ENCODE measurements at places on chromosomes 3 and 15.

DNA sequence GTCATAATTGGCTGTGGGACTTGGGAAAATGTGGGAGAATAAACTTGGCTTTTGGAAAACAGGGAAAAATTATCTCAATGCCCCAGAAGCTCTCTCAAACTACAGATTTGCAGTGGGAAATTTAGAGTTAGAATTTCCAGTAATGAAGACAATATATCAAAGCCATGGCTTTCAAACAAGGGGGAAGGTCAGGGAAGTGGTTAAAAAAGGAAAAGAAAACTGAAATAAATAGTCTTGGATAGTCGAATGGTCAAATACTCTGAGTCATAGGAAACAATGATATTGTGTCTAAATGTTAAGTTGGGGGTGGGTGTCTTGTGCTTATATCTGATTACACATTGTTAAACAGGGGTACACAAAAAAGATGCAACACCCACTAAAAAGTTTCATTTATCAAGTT, 272.4 kb upstream of the COL8A1 start:
- DNase-seq = no peak

DNA sequence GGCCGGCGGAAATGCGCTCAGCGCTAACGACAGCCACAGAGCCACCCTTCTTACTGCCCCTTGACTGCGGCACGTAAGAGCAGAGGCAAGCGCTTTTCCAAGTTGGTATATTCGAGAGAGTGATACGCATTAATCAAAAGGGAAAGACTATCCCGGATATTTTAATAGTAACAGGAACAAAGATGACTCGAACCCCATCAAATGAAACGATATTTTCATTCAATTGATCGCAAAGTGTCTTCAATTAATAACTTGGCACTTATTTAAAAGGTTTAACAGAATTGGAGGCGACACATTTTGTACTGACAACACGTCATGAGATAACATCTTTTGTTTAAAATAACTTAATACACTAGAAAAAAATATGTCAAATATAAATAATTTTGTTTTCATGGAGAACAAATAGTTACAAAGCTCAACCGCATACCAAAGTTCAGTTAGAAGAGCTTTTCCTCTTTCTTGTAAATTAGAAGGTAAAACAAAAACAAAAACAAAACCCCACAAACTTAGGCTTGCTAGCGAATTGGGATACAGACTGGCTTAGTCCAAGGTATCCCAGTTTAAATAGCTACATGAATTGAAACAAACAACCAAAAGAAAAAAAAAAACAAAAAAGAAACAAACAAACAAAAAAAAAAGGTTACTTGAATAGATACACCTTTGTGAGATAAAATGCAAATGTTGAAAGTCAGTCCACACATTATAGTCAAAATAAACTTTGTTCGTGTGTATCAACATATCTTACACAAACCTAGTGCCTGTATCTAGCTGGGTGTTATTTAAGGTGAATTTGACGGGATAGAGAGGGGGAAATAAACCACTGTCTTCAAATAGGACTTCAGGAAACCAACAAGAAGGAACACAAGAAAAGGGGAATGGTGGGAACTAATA, 10.2 kb downstream of the SHOX2 start:
- DNase-seq = no peak

DNA sequence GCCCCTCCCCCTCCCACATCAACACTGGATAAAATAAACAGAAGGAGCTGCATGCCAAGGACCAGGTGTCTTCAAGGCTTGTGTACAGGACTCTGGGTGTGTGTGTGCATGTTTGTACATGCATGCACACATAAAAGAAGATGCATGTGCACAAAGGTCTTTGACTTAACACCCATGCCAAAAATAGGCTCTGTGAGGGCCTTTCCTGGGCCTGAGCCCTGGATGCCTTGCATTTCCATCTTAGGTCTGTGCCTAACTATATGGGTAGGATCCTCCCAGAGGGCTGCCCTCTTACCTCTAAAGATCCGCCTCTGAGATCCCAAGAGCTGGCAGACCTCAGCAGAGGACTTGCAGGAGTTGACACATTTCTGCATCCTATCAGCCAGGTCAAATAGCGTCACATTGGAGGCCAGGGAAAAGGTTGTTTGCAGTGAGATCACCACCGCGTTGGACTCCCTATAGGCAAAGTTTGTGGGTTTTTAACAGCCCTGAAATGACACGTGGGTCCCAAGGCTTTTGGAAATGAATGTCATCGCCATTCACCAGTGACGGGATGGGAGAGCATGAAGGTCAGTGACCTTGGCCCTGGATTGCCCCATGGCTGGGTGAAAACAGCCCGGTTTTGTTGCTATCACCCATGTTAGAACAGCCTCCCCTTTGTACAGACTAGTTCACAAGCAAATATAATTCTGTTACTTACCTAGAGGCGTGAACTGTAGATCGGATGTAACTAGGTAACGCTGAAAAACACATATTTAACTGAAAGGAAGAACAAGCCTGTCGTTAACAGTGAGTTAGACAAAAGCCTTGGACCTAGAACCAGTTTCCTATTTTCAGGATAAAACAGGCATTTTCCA, 54.0 kb downstream of the HEG1 start:
- no peak for DNase-seq

DNA sequence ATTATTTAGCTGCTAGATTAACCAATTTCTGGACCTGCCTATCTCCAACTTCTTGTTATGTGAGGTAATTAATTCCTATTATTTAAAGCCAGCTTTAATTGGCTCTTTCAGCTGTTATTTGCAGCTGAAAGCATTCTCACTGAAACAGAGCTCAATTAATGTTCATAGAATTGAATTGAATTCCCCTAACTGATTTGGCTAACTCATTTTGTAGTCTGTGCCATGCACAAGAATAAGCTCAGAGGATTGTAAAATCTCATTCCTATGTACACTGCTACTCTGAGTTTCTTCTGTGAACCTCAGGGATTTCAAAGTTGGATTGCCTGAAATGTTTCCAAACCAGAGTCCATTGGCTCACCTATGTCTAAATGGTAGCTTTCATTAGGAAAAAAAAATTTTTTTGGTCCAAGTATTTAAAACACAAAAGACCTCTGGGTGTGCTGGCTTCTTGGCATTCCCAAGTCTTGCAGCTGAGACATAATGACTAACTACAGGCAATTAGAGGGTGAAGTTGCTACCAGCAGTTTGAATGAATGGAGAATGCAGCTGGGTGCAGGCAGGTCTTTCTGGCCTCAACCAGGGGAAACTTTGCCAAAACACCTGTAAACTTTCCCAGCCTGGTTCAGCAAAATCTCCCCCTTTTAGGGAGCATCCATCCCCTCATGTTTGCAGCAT, 134.3 kb downstream of the EDEM1 start:
- DNase-seq = no peak

DNA sequence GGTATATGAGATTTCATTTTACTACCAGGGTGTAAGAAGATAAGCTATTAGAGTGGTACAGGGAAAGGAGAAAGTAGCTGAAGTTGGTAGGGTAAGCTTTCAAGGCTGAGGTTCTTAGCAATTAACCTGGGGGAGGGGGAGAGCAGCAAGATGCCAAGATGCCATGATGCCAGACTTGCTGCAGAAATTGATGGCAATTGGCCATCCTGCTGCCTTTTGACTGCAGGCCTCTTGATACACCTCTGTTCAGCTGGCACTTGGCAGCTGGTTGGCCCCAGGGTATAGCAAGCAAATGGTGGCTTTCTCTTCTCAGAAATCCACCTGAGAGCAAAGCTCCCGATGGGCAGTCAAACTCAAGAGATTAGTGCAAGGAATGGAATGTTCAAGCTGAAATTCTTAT, 21.4 kb upstream of the DPH6 start:
- no peak for DNase-seq

DNA sequence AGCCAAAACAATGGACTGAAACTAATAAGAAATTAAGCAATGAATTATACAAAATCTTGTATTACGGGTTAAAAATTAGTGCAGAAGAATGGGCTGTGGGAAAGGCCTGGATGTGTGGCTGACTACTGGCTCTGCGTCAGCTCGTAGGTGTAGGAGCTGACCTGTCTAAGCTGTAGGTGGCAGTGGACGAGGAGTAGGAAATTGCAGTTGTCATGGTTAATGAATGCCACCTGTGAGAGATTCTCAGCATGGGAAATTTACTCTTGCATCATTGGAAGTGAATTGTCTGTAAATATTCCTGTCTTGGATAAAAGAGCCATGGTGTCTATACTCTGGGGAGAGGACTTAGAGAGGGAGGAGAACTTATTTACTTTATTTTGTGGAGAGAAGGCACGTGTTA, 23.4 kb downstream of the CHRNA7 start:
- DNase-seq = no peak

DNA sequence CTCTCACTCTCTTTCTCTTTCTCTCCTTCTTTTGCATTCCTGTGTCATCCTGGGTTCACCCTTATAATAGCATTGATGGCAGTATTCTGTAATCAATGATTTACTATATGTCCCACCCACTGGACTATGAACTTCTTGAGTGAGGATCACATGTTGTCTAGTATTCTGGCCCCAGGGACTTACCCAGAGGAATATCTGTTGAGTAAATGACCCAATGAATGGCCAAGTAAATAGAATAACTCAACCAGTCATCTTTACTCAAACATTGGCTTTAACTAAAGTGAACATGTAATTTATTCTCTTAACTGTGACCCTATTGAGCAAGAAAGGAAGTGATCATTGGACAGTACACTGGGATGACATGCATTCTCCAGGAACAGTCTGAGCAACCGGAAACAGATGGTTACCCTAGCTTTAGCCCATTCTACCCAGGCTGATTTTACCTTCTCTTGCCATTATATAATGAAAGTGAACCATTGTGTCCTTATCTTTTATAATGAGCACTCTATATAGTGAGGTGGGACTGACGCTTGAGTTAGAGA, 94.5 kb upstream of the SOX14 start:
- no peak for DNase-seq

GRCh38 chr15:58462547-58462946, 30.8 kb downstream of the LIPC start:
- no peak for DNase-seq

GRCh38 chr3:150495563-150496168, 50.6 kb downstream of the SERP1 start:
- no peak for DNase-seq

- no peak for DNase-seq
These were observed 100.1 kb downstream of the RPL39L start for GRCh38 chr3:187039100-187039722.

DNA sequence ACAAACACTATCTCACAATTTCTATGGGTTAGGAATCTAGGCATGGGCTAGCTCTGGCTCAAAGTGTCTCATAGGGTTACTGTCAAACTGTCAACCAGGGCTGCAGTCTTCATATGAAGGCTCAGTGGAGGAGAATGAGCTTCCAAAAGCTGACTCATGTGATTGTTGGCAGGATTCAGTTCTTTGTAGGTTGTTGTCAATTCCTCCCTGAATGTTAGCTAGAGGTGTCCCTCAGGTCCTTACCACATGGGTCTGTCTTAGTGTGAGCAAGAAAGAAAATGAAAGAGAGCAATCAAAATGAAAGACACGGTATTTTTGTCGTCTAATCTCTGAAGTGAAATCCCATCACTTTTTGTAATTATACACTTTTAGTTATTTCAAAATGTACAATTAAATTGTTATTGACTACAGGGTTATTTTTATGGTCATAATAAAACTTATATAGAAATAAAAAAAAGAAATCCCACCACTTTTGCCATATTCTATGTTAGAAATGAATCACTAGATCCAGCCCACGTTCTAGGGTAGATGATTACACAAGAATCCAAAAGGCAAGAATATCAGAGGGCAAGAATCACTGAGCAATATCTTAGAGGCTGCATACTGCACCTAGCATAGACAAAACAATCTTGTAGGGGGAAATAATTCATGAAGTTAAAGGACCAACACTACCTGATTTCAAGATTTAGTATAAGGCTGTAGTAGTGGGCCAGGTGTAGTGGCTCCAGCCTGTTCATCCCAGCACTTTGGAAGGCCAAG, 8.4 kb downstream of the ACSBG1 start:
- no peak for DNase-seq

DNA sequence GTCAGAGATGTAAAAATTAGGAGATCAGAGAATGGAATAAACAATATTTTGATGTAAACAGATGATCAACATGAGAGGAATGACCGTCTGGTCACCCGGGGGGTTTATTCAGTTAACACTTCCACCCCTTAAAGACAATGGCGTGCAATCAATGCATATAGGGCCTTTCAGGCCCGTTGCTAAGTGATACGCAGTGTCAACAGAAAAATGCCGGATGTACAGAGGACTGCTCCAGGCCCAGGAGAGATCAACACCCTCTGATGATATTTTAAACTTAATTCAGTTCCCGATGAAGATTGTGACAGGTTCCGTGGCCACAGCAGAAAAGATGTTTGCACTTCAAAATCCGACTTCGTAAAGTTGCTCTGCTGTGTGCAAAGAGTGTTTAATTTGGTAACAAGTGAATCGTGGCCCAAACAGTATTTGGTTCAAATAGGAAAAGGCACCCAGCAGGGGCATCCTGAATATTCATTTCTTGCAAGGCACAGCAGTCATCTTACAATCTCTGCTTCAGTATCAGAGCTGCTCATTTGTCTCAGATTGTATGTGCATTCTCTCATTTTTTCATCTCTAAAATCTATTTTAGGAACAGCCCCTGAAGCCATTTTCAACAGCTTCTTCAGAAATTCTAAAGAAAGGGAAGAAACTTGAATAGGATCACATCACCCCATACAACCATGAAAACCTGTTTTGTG, 72.6 kb downstream of the FOXB1 start:
- DNase-seq = no peak

- no peak for DNase-seq
These were observed 140.4 kb upstream of the CGNL1 start for GRCh38 chr15:57235873-57236272.

- DNase-seq = no peak
These were observed 108.7 kb downstream of the MYO9A start for GRCh38 chr15:72009222-72009621.

DNA sequence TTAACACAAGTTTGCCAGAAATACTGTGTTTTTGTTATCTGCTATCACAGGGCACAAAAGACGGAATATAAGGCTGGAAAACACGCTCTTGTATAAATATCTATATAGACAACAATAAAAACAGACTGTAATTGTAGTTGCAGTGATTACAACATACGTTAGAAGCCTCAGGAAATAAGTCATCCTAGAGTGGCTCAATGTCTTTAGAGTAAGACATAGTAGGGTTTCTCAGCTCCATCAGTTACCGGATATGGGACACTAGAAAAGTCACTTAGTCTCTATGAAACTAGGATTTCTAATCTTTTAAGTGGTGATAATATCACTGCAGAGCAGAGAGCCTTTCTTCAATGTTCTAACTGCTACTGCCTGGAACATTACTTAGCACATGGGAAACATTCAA, 208.8 kb downstream of the STAG1 start:
- DNase-seq = no peak

DNA sequence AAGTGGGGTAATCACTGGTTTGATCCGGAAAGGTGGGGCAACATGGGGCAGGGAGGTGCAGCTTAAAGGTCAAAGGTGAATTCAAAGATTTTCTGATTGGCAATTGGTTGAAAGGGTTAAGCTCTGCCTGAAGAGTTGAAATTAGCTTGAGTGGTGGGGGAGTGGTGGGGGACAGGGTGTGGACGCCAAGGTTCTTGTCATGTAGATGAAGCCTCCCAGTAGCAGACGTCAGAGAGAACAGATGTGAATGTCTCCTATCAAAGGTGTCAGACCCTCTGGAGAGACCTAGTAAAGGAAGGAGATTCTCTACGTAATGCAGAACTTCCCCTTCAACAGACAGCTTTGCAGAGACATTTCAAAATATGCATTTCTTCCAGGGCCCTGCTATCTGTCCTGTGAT, 62.8 kb downstream of the ABCC5 start:
- DNase-seq = no peak

GRCh38 chr3:14133188-14133800, 8.4 kb downstream of the TMEM43 start:
- no peak for DNase-seq

- DNase-seq = no peak
These were observed 2.4 kb downstream of the SLC28A2 start for GRCh38 chr15:45254405-45254804.
